Neural crest cell (in vitro differentiated cells): ENCODE measurements at places on chromosomes 2 and 18. TPM values are rescaled to one million over a fixed set of nuclear protein-coding genes. Genes with fewer than 3 reads are reported as not detected.

SP140L gene
- 1.8 and 2.2 TPM in 2 replicates for total RNA-seq

PLGLB1 gene
- total RNA-seq = 3.6 and 4.6 TPM in 2 replicates

TUBA3E gene
- total RNA-seq = not detected in 2 replicates

USP40 gene
- total RNA-seq = 25.3 and 28.3 TPM in 2 replicates

CAPN13 gene
- total RNA-seq = not detected in 2 replicates

HNMT gene
- 5.2 and 5.5 TPM in 2 replicates for total RNA-seq

- no peaks in the 10 kb centered on the region for H3K36me3 ChIP-seq
- no peaks in the 10 kb centered on the region for H3K27me3 ChIP-seq
- no peak overlapping the region for H3K27ac ChIP-seq
- DNase-seq = no peak
- no peaks in the 10 kb centered on the region for H3K4me1 ChIP-seq
Measured at GRCh38 chr2:61911510-61911909, 6.0 kb downstream of the COMMD1 start.

GRCh38 chr2:239569401-239570090 is 168.7 kb upstream of the HDAC4 start:
- H3K36me3 ChIP-seq = no peaks in the 10 kb centered on the region
- H3K27ac ChIP-seq = peak overlapping the region; percentile 13
- peaks cover 2% of the 10 kb centered on the region for H3K4me1 ChIP-seq
- peaks cover 3% of the 10 kb centered on the region for H3K27me3 ChIP-seq
- DNase-seq = no peak

DNA sequence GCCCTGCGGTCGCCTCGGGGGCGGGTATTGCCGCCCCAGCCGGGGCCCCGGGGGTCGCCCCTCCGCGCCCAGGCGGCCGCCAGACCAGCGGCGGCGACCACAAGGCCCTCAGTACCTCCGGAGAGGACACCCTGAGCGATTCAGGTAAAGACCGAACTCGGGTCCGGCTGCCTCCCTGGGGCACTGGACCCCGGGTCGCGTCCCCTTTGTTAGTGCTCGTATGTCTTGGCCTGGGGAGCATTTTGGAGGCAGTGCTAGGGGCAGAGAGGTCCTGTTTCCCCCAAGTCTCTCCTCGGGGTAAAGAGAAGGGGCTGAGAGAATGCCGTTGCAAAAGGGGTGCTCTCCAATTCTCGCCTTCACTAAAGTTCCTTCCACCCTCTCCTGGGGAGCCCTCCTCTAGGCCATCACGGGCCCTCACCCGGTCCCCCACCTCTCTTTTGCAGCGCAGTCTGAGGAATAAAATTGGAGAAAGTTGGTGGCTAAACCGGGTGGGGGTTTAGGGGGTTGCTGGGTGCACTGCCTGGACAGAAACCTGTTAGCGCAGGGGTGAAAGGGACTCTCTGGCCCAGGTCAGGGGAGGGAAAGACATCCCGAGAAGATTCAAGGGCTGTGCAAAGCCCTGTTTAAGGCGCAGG is 2.5 kb downstream of the MYCN start:
- peak overlapping the region; percentile 97 for H3K4me3 ChIP-seq
- no peak for DNase-seq
- H3K27me3 ChIP-seq = peaks cover 7% of the 10 kb centered on the region
- peaks cover 42% of the 10 kb centered on the region for H3K36me3 ChIP-seq

- DNase-seq = no peak
- no peaks in the 10 kb centered on the region for H3K27me3 ChIP-seq
- no peak overlapping the region for H3K4me3 ChIP-seq
- no peaks in the 10 kb centered on the region for H3K36me3 ChIP-seq
- H3K27ac ChIP-seq = no peak overlapping the region
- peaks cover 26% of the 10 kb centered on the region for H3K4me1 ChIP-seq
Measured at GRCh38 chr2:239835056-239835455, 190.1 kb downstream of the NDUFA10 start.

GRCh38 chr2:236070236-236070635 is 98.0 kb downstream of the GBX2 start:
- no peak for DNase-seq
- peak overlapping the region; percentile 47 for H3K27ac ChIP-seq
- no peaks in the 10 kb centered on the region for H3K27me3 ChIP-seq
- peaks cover 5% of the 10 kb centered on the region for H3K36me3 ChIP-seq
- no peak overlapping the region for H3K4me3 ChIP-seq
- H3K4me1 ChIP-seq = peaks cover 6% of the 10 kb centered on the region

GRCh38 chr2:20643826-20644225 is 7.1 kb downstream of the HS1BP3 start:
- H3K36me3 ChIP-seq = no peaks in the 10 kb centered on the region
- H3K4me1 ChIP-seq = peaks cover 17% of the 10 kb centered on the region
- no peak overlapping the region for H3K27ac ChIP-seq
- H3K4me3 ChIP-seq = no peak overlapping the region
- no peaks in the 10 kb centered on the region for H3K27me3 ChIP-seq
- no peak for DNase-seq

- peak within 1 kb of the TSS; percentile 100 for H3K27ac ChIP-seq
- DNase-seq = peak; percentile 74
- peaks cover 39% of the 10 kb centered on the region for H3K4me1 ChIP-seq
- peaks cover 40% of the 10 kb centered on the region for H3K36me3 ChIP-seq
Measured at GRCh38 chr2:231463698-231464575, at the start of gene NCL. NCL (minus strand) TSS chr2:231464484; CDS start chr2:231464353, 131 bp downstream.

DNA sequence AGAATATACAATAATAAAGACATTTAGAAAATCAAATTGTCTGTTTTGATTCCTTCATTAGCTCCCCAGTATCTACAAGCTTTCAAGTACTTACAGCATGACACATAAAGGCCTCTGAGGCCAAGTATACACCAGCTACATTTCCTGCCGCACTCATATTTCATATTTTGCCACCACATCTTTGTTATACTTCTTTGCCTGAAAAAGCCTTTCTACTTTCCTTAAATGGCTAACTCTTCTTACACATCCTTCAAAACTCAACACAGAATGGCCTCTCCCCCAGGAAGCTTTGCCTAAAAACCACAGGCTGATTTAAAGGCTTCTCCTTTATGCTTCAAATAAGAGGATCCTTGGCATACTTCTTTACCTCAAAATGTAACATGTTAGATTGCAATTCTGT is 4.5 kb downstream of the STK17B start:
- no peak overlapping the region for H3K4me3 ChIP-seq
- H3K4me1 ChIP-seq = peaks cover 17% of the 10 kb centered on the region
- H3K27me3 ChIP-seq = peaks cover 6% of the 10 kb centered on the region
- DNase-seq = no peak
- H3K27ac ChIP-seq = no peak overlapping the region
- H3K36me3 ChIP-seq = no peaks in the 10 kb centered on the region

DNA sequence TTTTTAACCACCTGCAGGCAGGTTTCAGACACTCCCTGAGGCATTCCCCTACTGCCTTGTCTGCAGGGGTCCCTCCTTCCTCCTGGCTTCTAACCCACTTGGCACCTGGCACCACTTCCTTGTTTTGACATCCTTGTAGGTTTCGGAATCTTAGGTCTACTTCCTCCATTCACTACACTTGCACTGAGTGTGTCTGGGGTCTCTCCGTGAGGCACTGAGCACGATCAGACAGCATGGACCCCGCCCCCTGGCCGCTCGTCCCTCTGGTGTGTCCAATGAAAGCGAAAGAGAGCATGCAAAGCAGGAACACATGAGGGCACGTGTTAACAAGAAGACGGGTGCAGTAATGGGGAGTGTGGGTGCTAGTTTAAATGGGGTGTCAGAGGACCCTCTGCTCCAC is 63.8 kb downstream of the HAUS1 start:
- H3K4me1 ChIP-seq = peaks cover 14% of the 10 kb centered on the region

DNA sequence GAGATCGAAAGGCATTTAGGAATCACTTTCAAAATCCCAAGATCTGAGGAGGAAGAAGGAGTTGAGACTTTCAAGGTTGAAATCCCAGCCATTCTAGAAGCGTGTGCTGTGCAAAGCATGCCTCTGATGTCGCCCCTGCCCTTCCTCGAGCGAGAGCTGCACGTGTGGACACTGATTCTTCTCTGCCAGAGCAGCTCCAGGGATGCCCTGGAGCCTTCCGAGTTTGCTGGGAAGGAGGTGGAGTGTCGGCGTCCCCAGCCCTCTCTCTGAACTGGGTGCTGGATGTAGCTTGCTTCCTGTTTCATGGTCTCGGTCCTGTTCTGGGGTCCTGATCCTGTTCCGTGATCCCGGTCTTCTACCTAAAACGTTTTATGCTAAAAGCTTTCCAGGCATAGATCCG is 76.1 kb downstream of the TWIST2 start:
- no peak overlapping the region for H3K4me3 ChIP-seq
- peaks cover 18% of the 10 kb centered on the region for H3K4me1 ChIP-seq
- H3K27me3 ChIP-seq = no peaks in the 10 kb centered on the region
- H3K27ac ChIP-seq = no peak overlapping the region

DNA sequence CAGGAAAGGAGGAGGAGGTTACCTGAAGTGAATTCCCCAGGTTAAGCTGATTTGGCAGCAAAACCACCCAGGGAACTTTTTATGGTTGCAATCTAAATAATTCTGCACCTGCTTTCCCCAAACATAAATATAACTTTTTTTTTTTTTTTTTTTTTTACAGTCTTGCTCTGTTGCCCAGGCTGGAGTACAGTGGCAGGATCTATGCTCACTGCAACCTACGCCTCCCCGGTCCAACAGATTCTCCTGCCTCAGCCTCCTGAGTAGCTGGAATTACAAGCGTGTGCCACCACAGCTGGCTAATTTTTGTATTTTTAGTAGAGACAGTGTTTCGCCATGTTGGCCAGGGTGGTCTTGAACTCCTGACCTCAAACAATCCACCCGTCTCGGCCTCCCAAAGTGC is 16.1 kb upstream of the PPP1CB start:
- no peak overlapping the region for H3K27ac ChIP-seq
- no peak for DNase-seq
- H3K36me3 ChIP-seq = peaks cover 8% of the 10 kb centered on the region
- no peaks in the 10 kb centered on the region for H3K27me3 ChIP-seq
- no peaks in the 10 kb centered on the region for H3K4me1 ChIP-seq
- H3K4me3 ChIP-seq = no peak overlapping the region

DNA sequence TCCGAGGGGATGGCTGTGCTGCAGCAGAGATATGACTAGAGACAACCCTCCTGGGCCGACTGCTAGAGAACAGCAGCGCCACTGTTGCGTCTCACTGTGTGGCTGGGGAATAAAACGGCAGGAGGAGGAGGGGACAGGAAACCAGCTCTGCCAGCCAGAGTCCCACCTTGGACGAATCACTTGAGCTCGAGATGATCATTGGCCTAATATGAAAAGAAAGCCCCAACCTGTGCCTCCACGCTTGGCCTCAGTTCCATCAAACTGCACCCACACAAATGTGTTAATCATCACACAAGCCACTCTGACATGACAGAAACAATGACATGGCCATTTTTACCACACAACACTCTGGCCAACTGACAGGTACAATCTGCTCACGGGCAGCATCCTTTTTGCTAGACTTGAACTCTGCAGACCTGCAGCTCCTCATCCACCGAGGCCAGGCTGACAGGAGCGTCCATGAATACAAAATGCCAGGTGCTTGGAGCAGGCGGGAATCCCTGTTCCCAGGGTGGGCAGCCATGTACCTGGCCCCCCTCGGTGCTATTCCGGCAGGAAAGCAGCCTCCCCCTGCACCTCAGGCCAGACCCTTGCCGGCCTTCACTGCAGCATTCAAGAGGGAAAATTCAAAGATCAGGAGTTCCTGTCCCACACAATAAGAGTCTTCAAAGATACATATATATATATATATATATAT is 52.3 kb downstream of the PARD6G start:
- H3K27me3 ChIP-seq = no peaks in the 10 kb centered on the region
- no peak for DNase-seq
- peaks cover 34% of the 10 kb centered on the region for H3K4me1 ChIP-seq
- H3K36me3 ChIP-seq = peaks cover 3% of the 10 kb centered on the region
- no peak overlapping the region for H3K4me3 ChIP-seq
- H3K27ac ChIP-seq = peak overlapping the region; percentile 57
